ENCODE measurements at places on chromosomes 7 and 10. TPM values are rescaled to one million over a fixed set of nuclear protein-coding genes. Genes with fewer than 3 reads are reported as not detected.

The PVRIG gene
- 0.66 TPM for total RNA-seq

The C10orf88 gene
- total RNA-seq = 7.0 TPM

The FBXO24 gene
- 0.34 TPM for total RNA-seq

The CEP55 gene
- total RNA-seq = 2.4 TPM

The SLC18A2 gene
- total RNA-seq = not detected

The FFAR4 gene
- 5.8 TPM for total RNA-seq

The ZNF775 gene
- total RNA-seq = 2.4 TPM

The SH2D4B gene
- 0.49 TPM for total RNA-seq

The GSTK1 gene
- 227 TPM for total RNA-seq

The ZWINT gene
- 4.2 TPM for total RNA-seq

The CYP2E1 gene
- 1.4 TPM for total RNA-seq

The CCM2 gene
- 48.6 TPM for total RNA-seq

The LRRC27 gene
- total RNA-seq = 8.8 TPM

The KIF20B gene
- 4.1 TPM for total RNA-seq

The MAGI2 gene
- 22.9 TPM for total RNA-seq

The PNLIPRP2 gene
- total RNA-seq = not detected

The AGR2 gene
- total RNA-seq = not detected

The FAM25G gene
- total RNA-seq = not detected

The ZPBP gene
- not detected for total RNA-seq

The HTR7 gene
- 0.94 TPM for total RNA-seq

The CNPY1 gene
- not detected for total RNA-seq

The ZNF32 gene
- total RNA-seq = 34.1 TPM

The TAC1 gene
- not detected for total RNA-seq

All from subcutaneous adipose tissue (tissue), 4 donors.